Activated CD8-positive, alpha-beta memory T cell treated with anti-CD3 and anti-CD28 coated beads for 1 hour (primary cell): ENCODE measurements at places on chromosomes 2 and 18.
A peak's percentile ranks its signal among the peaks of the same experiment; 100 is the strongest.

- DNase-seq: no peak
Observed at GRCh38 chr2:220090050-220090449, 462.6 kb downstream of the SLC4A3 start.

DNA sequence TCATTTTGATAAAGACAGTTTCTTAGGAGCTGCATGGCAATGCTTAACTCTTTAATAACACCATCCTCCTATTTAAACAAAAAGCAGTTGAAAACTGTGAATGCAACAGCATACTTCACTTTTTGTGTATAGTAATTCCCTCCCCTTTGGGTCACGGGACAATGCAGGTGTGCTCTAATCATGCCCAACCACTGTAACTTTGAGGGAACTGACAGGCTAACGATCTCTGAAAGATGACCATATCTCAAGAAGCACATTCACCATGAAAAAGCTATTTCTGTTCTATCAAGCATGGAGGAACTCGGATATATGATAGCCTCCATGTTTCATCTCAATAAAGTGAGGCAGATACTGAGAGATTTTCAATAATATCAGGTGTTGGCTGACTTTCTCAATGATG, 81.1 kb upstream of the CD226 start:
- DNase-seq: no peak

- no peak for DNase-seq
Observed at GRCh38 chr2:20001361-20001863, 11.1 kb downstream of the MATN3 start.

DNA sequence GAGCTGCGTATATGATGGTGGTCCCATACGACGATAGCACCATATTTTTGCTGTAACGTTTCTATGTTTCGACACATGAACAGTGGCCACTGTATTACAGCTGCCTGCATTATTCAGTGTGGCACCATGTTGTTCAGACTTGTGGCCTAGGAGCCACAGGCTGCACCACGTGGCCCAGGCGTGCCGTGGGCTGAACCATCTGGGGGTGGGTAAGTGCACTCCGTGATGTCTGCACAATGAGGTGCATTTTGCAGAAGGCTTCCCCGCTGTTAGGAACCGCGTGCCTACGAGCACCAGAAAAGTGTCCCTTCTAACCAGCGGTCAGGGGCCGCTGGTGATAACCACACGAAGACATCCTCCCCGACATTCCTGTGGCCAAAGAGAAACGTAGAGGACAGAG, 433.7 kb upstream of the MYT1L start:
- no peak for DNase-seq

- DNase-seq: no peak
Observed at GRCh38 chr2:209451209-209451834, 27.5 kb downstream of the MAP2 start.

- DNase-seq: no peak
Observed at GRCh38 chr2:102397209-102397608, 25.8 kb upstream of the IL18RAP start.

DNA sequence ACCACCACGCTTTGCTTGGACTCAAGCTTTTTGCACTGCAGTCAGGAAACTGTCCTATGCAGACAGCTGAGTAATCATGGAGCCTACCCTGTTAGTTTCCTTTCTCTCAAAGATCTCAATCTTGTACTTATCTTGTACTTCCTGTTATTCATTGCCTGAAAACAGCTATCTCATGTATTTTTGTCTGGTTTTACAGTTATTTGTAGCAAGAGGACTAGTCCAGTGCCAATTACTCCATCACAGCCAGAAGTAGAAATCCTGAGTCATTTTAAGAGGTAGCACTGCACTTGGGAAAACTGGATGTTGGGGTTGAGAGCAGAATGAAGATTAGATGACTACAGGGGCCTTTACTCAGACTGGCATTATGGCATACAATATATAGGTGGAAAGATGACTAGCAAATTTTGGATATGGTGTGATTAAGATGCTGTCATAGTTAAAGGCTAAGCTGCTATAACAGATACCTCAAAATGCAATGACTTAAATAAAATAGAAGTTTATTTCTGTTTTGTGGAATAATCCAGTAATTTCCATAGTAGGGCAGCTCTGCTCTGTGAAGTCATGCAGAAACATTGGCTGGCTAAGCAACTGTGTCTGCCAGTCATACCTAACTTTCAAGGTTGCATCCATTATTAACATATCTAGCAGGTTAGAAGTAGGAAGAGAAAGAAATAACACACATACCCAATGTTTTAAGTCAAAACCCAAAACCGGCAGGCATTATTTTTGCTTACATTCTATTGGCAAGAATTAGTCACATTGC, 21.1 kb upstream of the CHMP3 start:
- DNase-seq: no peak

DNA sequence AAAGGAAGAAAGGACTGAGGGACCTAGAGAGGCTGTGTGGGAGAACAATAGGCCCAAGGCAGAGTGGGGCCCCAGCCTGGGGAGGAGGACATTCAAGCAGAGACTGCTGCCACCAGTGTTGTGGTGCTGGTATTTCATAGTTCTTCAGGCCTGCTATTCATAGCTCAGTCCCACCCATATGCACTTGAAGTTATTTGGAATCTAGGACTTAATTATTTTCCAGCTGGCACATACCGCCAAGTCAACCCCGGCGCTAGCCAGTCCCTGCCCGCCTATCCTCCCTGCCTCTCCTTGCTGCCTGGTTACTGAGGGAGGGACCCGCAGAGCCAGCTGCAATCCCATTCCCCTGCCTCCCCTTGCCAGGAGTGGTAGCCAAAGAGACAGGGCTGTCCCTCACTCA, 141.2 kb downstream of the CABLES1 start:
- DNase-seq: no peak

GRCh38 chr2:231228974-231229529, 30.6 kb downstream of the ARMC9 start:
- no peak for DNase-seq

DNA sequence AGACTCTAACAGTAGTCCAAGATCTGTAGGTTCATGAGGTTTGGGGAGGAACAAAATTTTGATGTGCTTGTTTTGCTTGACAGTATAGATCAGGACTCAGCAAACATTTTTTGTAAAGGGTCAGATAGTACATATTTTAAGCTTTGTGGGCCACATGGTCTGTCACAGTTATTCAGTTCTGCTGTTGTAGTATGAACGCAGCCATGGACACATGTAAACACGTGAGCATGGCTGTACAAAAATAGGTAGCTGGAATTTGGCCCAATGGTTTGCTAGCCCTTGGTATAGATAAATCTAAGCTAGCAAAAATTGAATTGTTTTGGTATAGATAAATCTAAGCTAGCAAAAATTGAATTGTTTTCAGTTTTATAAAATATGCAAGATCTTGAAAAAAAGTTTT, 120.5 kb downstream of the HIBCH start:
- no peak for DNase-seq

DNA sequence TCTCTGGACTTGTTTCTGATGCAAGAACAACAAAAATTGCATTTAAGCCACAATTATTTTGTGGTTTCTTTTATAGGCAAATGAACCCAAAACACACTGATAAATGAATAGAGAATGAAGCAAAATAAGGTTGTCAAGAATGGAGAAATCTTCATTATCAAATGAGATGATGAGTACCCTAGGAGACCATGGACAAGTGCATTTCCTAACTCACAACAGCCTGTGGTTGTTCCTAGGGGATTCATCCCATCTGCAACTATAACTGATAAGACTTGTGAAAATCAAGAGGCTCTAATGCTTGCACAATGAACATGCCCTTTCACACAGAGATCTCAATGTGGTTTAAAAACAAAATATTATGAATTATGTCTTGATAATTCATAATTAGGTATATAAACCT, 159.9 kb downstream of the PDE1A start:
- DNase-seq: no peak

GRCh38 chr2:233033672-233034071, 1.2 kb downstream of the NEU2 start:
- DNase-seq: no peak

- DNase-seq: no peak
Observed at GRCh38 chr2:130729322-130730299, 741 bp downstream of the GPR148 start.

DNA sequence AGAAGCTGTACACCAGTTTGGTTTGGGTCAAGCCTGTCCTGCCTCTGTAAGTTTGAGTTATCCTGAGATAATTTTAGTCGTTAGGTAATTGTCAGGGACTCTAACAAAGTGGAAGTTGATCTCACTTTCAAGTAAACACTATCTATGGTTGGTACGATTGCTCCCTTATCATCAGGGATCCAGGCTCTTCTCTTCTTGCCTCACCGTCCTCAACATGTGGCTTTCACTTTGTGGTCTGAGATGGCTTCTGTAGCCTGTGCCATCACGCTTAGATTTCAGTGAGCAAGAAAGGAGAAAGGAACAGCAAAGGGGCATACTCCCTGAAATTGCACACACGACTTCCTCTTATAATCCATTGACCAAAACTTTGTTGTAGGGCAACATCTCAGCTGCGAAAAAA, 115.6 kb downstream of the CTAGE1 start:
- DNase-seq: no peak

GRCh38 chr2:48209214-48209885, 303.1 kb upstream of the FBXO11 start:
- DNase-seq: no peak

GRCh38 chr18:50306944-50307343, 19.5 kb upstream of the CXXC1 start:
- no peak for DNase-seq

DNA sequence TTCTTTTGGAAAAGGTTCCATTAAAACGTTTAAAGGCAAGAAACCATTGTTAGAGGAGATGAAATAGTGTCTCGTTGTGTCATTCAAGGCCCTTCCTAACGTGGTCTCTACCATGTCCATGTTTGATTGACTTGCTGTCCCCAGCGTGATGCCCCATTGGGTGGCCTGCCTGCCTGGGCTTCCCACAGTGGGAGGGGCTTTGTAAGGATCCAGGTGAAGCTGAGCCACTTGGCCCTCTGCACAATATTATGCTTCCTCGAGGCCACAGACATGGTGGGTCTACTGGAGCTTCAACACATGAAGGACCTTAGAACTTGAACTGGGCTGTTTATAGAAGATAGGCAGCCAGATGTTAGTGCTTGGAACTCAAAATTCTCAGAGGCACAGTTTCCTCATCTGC, 235.3 kb downstream of the FHOD3 start:
- no peak for DNase-seq

DNA sequence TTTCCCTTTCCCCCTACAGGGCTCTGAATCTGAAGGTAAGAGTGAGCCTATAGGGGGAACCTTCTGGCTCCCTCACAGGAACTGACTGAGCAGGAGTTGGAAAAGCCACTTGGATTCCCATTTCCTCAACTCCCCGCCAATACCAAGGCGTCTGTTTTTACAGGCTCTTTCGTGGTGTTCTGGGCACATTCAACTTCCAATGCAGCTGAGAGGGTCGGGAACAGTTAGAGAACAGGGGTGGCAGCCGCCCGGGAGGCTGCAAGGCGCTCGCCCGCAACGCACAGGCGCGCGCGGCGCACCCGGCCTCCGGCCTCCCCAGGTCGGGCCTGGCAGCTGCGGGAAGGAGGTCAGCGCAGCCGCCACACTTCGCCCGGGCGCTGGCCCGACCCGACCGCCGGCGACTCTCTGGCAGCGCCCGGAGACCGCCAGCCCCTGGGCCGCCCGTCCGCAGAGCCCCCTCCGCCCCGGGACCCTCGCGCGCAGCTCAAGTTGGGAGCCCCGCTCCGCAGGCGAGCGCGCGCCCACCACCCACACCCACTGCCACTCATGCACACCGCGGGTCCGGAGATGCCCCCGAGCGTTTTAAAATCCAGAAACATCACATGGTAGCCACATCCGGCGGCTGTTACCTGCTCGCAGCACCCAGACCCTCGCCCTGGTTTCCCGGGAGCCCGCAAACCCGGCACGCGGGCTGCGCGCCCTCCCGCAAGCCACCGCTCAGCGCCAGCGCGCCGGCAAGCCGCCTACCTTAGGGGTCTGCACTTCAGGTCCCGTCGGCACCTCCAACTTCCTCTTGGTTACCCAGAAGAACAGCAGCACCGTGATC, 816 bp downstream of the GALNT14 start:
- DNase-seq: no peak

DNA sequence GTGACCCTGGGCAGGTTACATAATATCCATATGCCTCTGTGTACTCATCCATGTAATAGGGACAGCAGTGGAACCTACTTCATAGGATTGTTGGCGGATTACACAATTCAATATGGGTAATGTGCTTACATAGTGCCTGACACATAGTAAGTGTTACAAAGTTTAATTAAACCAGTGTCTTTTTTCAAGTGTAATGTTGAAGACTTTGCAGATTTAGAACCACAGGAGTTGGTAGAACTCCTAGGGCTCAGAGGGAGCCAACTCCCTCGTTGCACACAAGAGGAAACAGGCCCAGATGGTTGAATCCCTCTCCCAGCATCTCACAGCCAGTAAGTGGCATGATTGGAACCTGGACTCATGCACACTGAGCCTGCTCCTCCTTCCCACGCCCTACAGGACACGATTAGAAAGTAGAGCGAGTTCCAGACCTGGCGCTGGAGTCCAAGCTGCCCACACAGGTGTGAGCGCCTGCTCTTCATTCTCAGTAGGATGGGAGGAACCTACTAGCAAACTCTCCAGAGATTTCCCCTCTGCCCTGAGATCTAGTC, 97.8 kb downstream of the VSNL1 start:
- no peak for DNase-seq

DNA sequence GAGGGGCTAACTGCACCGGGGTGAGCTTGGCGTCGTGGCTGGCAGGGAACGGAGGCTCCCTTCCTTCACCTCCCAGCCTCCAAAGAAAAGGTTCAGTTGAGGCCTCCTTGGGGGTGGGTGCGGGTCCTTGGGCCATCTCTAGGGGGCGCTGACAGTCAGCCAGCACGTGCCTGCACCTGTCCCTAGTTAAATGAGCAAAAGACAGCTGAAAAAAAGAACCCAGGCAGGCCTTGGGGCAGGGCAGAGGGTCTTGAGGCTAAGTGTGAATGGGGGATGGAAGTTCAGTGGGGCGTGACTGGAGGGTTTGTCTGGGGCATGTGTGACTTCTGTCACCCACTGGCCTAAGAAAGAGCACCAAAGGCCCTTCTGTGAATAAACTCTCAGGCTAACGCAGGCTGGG, 56.4 kb downstream of the ZFP36L2 start:
- DNase-seq: peak; percentile 44

DNA sequence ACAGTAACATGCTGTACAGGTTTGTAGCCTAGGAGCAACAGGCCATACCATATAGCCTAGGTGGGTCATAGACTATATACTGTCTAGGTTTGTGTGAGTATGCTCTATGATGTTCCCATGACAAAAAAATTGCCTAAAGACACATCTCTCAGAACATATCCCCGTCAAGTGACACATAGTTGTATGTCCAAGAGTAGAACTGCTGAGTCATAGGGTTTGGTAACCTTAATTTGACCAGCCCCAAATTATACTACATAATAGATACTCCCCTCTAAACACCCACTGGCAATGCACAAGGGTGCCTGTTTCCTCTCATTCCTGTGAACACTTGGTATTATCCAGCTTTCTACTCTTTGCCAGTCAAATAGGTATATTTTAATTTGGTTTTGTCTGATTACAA, 161.6 kb downstream of the LCLAT1 start:
- no peak for DNase-seq

- no peak for DNase-seq
Observed at GRCh38 chr18:10842861-10843260, 306.5 kb downstream of the PIEZO2 start.
